Heart right ventricle (tissue), 16 donors: ENCODE measurements at places on chromosomes 4 and X.

- no peak for DNase-seq
Observed at GRCh38 chr4:77127215-77127614, 29.8 kb upstream of the CCNG2 start.

- no peak for DNase-seq
Observed at GRCh38 chr4:20299515-20299914, 47.8 kb downstream of the SLIT2 start.

DNA sequence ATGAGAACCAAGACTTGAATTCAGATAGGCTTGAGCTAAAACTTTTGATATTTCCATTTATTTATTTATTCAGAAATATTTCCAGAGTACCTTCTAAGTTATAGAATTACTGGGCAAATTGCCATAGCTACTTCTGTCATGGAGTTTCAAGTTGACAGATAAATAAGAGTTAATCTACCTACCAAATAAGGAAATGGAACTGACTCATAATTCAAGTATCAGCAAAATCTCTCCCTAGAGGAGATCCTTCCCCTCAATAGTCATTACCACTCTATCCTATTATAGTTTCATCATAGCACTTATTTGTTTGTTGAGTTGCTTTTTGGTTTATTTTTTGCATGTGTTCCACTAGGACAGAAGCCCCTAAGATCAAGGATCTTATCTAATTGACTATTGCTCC lies 48.8 kb upstream of the CCSER1 start:
- no peak for DNase-seq

DNA sequence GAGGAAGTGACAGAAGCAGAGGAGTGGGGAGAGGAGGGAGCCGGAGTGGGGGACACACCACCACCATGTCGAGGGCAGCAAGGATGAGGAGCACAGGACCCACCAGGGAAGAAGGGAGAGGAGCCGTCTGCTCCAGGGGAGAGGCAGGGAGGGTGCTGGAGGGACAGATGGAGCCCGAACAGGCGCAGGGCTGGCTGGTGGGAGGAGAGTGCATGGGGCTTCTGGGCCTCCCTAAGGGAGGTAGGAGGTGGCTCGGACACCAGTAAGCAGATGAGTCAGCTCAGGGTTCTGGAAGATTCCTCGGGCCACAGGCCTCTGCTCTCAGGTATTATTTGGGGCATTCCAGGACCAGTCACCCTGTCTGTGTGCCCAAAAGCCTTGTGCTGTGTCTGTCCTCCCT lies 29.8 kb downstream of the ATP2B3 start:
- DNase-seq, result no peak

- no peak for DNase-seq
Observed at GRCh38 chrX:20026278-20026677, 35.4 kb upstream of the BCLAF3 start.

- DNase-seq, result peak; percentile 44
Observed at GRCh38 chr4:99088023-99088449, 552 bp downstream of the ADH5 start.

- no peak for DNase-seq
Observed at GRCh38 chrX:39504850-39505259, 592.9 kb downstream of the BCOR start.

DNA sequence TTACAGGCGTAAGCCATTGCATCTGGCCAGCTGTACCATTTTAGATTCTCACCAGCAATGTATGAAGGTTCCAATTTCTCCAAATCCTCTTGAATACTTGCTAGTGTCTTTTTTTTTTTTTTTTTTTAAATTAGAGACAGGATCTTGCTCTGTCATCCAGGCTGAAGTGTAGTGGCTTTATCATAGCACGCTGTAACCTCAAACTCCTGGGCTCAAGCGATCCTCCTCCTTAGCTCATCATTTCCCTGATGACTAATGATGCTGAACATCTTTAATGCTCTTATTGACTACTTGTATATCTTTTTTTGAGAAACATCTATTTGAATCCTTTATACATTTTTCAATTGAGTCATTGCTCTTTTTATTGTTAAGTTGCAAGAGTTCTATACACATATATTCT lies 40.3 kb downstream of the HDAC8 start:
- no peak for DNase-seq

GRCh38 chrX:68533656-68534055 lies 34.8 kb downstream of the YIPF6 start:
- no peak for DNase-seq

DNA sequence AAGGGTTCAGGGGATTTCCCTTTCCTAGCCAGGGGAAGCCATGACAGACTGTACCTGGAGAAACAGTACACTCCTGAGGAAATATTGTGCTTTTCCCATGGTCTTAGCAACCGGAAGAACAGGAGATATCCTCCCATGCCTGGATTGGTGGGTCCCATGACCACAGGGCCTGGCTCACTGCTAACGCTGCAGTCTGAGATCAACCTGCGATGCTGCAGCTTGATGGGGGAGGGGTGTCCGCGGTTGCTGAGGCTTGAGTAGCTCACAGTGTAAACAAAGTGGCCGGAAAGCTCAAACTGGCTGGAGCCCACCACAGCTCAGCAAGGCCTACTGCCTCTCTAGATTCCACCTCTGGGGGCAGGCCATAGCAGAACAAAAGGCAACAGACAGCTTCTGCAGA lies 819.5 kb downstream of the TECRL start:
- no peak for DNase-seq

DNA sequence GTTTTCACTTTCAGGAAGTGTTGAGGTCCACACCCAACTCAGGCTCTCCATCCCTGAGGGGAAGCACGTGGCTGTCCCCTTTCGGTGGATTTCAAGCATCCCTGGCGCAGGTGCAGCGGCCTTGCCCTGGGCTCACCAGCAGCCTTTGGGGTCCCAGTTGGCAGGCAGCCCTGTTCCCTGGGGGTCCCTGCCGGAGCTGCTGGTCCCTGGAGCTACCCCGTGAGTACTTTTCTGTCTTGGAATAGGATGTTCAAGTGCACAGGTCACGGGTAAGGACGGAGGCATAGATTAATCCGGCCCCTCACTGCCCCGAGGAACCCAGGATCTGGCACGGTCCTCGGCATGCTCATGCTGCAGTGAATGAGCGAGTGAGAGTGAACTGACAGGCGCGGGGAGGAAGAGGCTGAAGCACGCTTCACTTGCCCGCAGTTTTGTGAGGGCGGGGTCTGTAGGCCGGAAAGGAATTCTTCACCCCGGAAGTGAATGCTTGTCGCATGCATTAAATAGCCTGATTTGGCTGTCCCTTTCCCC lies 117.2 kb upstream of the FAT1 start:
- DNase-seq, result peak; percentile 11

- no peak for DNase-seq
Observed at GRCh38 chrX:113529426-113530013, 688.9 kb upstream of the AMOT start.

- DNase-seq, result no peak
Observed at GRCh38 chr4:122531038-122531437, 74.5 kb upstream of the IL2 start.
